Fibroblast of the aortic adventitia (primary cell): ENCODE measurements at places on chromosomes 13 and 19.

- peak; percentile 33 for DNase-seq
Observed at GRCh38 chr19:55406826-55407549, 600 bp downstream of the UBE2S start.

GRCh38 chr19:35023428-35023827 is 6.8 kb upstream of the SCN1B start:
- DNase-seq: no peak

DNA sequence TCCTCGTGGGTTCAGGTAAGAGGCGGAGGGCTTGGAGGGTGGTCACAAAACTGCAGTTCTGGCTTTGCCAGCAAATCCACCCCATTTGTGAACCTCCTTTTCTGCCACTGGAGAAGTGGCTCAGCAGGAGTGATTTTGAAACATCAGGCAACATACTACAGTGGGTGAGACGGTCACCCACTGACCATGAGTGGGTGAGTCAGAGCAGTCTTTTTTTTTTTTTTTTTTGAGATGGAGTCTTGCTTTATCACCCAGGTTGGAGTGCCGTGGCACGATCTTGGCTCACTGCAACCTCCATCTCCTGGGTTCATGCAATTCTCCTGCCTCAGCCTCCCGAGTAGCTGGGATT is 3.0 kb downstream of the TOMM40 start:
- no peak for DNase-seq

GRCh38 chr19:4553775-4554174 is 5.7 kb downstream of the SEMA6B start:
- no peak for DNase-seq

DNA sequence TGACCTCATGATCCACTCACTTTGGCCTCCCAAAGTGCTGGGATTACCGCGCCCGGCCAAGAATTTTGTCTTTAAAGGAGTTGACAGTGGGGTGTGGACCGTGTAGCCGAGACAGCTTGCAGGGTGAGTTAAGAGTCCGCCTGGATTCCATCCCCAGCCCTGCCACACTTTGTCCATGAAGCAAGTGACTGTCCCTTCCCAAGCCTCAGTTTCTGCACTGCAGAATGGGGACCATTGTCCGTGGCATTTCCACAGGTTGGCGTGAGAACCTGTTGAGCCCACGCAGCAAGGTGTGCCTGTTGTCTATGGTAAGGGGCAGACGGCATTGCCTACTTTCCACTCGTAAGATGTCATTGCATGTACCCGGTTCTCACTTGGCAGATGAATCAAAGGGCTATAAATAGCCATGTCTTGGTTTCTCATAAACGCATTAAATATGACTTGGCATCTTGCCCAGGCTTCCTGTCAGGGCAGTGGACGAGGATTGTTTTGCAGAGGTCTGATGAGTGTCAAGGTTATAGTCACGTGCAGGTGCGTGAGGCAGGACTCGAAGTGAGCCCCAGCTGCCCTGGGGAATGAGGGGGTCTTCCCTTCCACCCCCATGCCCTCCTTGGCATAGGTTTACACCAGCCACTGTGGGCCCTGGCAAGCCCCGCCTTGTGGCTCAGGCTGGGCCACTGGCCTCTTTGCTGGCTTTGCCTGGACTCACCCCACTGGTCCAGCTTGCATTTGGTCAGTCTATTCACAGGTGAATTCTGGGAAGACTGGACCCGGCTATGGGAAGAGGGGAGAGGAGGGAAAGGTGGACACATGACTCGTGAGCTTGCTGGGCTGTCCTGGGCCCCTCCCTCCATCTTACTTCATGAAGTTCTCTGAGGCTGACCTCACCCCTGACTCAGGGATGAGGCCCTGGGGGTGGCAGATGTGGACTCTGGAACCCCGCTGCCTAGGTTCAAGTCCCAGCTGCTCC is 14.6 kb downstream of the FAM187B start:
- DNase-seq: peak; percentile 77

DNA sequence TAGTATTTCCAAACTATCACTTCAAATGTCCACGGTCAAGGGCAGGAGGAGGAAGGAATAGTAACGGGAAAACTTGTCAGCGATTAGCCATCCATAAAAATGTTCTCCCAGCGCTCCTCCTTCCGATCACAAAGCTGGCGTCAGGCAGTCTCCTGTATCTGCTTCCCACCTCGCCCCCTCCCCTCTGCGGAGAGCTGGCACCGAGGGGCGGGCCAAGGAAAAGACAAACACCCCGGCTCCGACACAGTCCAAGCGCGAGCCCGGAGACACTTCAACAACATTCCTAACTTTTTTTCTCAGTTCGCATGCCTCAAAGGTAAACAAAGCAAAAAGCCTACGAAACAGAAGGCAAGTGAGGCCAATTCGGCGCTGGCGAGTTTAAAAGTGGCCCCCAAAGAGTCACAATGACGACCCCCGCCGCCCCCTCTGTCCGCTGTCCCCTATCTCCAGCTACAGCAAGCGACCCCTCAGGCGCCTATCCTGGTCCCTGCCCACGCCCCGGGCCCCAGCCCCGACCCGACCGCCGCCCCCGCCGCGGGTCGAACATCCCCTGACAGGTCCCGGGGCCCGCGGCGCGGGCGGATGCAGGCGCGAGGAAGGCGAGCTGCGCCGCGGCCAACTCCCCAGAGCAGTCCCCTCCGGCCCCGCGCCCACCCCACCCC is 736 bp downstream of the SMAD9 start:
- peak; percentile 33 for DNase-seq

DNA sequence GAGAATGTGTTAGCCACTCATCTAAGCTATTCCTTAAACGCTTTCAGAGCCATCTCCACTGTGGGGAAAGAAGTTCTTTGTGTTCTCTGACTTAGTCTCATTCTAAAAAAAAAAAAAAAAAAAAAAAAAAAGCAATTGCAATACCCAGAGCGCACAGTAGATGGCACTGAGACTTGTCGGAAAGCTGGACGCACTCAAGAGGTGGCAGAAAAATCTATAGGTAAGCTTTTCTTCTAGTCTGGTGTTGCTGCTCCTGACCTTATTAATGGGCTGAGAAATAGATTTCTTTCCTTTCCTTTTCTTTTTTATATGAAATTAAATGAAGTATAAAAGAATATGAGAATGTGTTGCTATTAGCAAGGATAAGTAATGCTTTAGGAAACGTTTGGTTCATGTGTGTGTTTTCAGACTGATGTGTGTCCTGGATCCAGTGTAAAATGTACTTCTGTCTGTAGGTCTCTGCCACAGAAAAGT is 4.7 kb upstream of the GJB2 start:
- DNase-seq: peak; percentile 72

- DNase-seq: no peak
Observed at GRCh38 chr19:9431475-9431874, 3.9 kb downstream of the ZNF266 start.

DNA sequence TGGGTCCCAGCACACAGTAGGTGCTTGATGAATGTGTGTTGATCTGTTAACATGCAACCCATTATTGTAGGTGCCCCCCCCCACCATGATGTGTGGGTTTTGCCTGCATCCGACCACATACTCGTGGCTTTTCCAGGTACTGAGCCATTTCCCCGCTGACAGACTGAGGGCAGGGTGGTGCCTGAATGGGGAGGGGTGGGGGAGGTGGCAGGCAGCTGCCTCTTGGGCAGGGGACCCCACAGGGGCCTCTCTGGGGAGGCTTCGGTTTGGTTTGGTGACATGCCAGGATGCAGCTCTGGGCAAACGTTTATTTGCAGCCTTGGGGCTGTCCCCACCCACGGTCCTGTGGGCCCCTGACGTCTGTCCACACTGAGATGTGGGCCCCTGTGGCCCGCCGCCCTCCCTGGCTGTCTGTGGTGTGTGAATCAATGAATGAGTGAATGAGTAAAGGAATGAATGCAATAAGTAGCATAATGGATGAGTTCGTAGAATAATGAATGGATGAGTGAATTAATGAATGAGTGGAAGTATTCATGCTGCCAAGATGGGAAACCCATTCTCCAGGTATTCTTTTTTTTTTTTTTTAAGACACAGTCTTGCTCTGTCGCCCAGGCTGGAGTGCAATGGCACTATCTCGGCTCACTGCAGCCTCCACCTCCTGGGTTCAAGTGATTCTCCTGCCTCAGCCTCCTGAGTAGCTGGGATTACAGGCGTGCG is 9.0 kb upstream of the JUND start:
- DNase-seq: peak; percentile 40

GRCh38 chr13:104648291-104648690 is 1582.1 kb upstream of the SLC10A2 start:
- no peak for DNase-seq
